Skeletal muscle tissue (tissue), 5 donors: ENCODE measurements at places on chromosomes 7 and 10. TPM values are rescaled to one million over a fixed set of nuclear protein-coding genes. Genes with fewer than 3 reads are reported as not detected.

The TYW1 gene
- 21.9 TPM for total RNA-seq

The ZMIZ1 gene
- total RNA-seq, result 11.5 TPM

The LRRD1 gene
- 0.52 TPM for total RNA-seq

The CDK14 gene
- total RNA-seq, result 25.1 TPM

The FAM25C gene
- total RNA-seq, result not detected

The CDC14C gene
- total RNA-seq, result not detected

The SPDYE2 gene
- total RNA-seq, result not detected
